ENCODE measurements at places on chromosomes 6 and 20. TPM values are rescaled to one million over a fixed set of nuclear protein-coding genes. Genes with fewer than 3 reads are reported as not detected.
A peak's percentile ranks its signal among the peaks of the same experiment; 100 is the strongest.

GRCh38 chr6:160027931-160028330 lies 59.0 kb downstream of the IGF2R start:
- H3K27ac ChIP-seq: peak overlapping the region; percentile 94
- H3K4me1 ChIP-seq: peaks cover 24% of the 10 kb centered on the region
- no peak for DNase-seq
- H3K27me3 ChIP-seq: no peaks in the 10 kb centered on the region
- no peak overlapping the region for H3K4me3 ChIP-seq

GRCh38 chr20:46350201-46350985 lies 42.1 kb upstream of the CDH22 start:
- H3K4me3 ChIP-seq: no peak overlapping the region
- DNase-seq: no peak
- peaks cover 32% of the 10 kb centered on the region for H3K4me1 ChIP-seq
- peaks cover 14% of the 10 kb centered on the region for H3K36me3 ChIP-seq
- peak overlapping the region; percentile 83 for H3K27ac ChIP-seq

DNA sequence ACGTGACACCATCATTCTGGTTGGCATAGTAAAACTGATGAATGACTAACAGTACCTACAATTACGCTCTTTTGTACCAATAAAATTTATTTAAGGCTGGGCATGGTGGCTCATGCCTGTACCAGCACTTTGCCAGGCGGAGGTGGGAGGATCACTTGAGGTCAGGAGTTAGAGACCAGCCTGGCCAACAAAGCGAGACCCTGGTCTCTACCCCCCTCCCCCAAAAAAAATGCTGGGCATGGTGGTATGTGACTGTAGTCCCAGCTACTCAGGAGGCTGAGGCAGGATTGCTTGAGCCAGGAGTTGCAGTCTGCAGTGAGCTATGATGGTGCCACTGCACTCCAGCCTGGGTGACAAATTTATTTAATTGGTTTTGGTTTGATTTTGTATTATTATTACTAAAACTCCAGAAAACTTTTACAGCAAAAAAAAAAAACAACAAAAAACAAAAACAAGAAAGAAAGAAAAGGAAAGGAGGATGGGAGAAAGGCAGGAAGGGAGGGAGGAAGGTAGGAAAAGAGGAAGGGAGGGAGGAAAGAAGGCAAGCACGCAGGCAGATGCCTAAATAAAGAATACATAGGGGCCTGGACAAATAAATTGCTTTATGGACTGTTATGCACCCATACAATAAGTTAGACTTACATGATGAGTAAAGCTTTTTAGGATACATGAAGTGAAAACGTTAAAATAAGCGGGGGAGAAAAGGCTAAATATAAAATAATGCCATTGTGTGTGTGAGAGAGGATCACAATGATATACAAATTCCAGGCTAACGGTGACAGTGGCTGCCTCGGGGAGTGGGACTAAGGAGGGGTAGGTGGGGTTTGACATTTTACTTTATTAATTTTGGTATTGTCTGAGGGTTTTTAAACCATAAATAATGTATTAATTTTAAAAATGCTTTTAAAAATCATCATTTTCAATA lies 682 bp upstream of the ZSCAN9 start:
- peaks cover 18% of the 10 kb centered on the region for H3K36me3 ChIP-seq
- peaks cover 33% of the 10 kb centered on the region for H3K27me3 ChIP-seq
- no peak for DNase-seq
- peak overlapping the region; percentile 92 for H3K4me3 ChIP-seq
- H3K4me1 ChIP-seq: peaks cover 14% of the 10 kb centered on the region

GRCh38 chr6:41033776-41034175 lies 5.2 kb downstream of the UNC5CL start:
- H3K4me1 ChIP-seq: peaks cover 12% of the 10 kb centered on the region
- no peak overlapping the region for H3K27ac ChIP-seq
- no peak overlapping the region for H3K4me3 ChIP-seq
- H3K36me3 ChIP-seq: no peaks in the 10 kb centered on the region
- peaks cover 1% of the 10 kb centered on the region for H3K27me3 ChIP-seq
- DNase-seq: no peak

- H3K27ac ChIP-seq: no peak overlapping the region
- no peaks in the 10 kb centered on the region for H3K36me3 ChIP-seq
- no peak for DNase-seq
- H3K4me3 ChIP-seq: no peak overlapping the region
- H3K27me3 ChIP-seq: peaks cover 2% of the 10 kb centered on the region
- no peaks in the 10 kb centered on the region for H3K4me1 ChIP-seq
Measured at GRCh38 chr6:157280157-157280556, 43.2 kb downstream of the TMEM242 start.

The CNBD2 gene
- total RNA-seq: 3.5 TPM

DNA sequence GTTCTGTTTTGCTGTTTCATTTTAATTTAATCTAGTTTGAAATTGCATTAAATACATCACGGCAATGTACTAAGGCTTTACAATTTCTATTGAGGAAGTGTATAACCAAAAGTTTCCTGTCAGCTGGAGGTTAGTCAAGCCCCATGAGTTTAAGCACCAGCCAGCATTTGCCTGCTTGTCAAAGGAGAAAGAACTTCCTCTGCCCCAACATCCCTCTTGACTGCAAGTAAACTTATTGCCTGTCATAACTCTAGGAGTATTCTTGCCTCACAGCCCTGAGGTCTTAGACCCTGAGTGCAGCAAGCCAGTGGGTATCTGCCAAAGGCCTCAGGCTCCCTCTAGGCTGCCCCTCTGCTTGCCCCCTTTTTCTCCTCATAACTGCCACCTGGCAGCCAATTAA lies 106.7 kb upstream of the INSM1 start:
- H3K4me1 ChIP-seq: no peaks in the 10 kb centered on the region
- no peak for DNase-seq

The MATN4 gene
- total RNA-seq: not detected

DNA sequence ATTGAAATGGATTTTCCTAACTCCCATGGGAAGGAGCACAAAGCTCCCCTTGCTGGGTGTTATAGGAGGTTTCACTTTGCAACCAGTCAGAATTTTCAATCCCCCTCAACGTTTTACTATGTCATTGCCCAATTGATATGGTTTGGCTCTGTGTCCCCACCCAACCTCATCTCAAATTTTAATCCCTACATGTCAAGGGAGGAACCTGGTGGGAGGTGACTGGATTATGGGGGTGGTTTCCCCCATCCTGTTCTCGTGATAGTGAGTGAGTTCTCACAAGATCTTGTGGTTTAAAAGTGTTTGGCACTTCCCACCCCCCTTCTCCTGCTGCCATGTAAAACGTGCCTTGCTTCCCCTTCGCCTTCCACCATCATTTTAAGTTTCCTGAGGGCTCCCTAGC lies 62.9 kb downstream of the ZMYND8 start:
- no peaks in the 10 kb centered on the region for H3K4me1 ChIP-seq
- H3K4me3 ChIP-seq: no peak overlapping the region
- H3K27ac ChIP-seq: peak overlapping the region; percentile 61
- H3K36me3 ChIP-seq: peaks cover 62% of the 10 kb centered on the region
- no peak for DNase-seq

GRCh38 chr6:36323062-36323461 lies 13.6 kb downstream of the BNIP5 start:
- peaks cover 2% of the 10 kb centered on the region for H3K27me3 ChIP-seq
- DNase-seq: no peak
- H3K4me1 ChIP-seq: peaks cover 2% of the 10 kb centered on the region
- no peak overlapping the region for H3K4me3 ChIP-seq
- H3K27ac ChIP-seq: no peak overlapping the region

The TGM6 gene
- total RNA-seq: not detected

The GTF2H4 gene
- total RNA-seq: 62.2 TPM

DNA sequence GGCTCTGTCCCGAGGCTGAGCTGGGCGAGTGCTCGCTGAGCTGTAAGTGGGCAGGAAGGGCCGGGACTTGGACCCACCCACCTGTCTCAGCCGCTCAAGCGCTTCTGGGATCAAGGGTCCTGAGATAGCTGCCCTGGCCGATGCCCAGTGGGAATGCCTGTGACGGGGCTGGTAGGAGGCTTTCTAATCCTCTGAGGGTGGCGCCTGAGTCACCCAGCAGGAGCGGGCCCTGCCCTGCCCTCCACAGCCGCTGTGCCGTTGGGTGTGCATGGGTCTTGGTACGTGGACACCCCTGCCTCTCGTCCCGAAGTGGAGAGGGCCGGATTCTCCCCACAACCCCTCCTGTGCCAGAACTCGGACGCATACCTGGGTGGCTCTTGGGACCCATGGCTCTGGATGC lies 43.1 kb upstream of the GATA5 start:
- peaks cover 3% of the 10 kb centered on the region for H3K27me3 ChIP-seq
- no peak for DNase-seq
- no peaks in the 10 kb centered on the region for H3K36me3 ChIP-seq
- H3K4me3 ChIP-seq: no peak overlapping the region
- H3K27ac ChIP-seq: no peak overlapping the region
- H3K4me1 ChIP-seq: peaks cover 9% of the 10 kb centered on the region

GRCh38 chr20:20161611-20162010 lies 109.3 kb downstream of the CFAP61 start:
- no peaks in the 10 kb centered on the region for H3K36me3 ChIP-seq
- DNase-seq: no peak
- H3K4me3 ChIP-seq: no peak overlapping the region
- H3K27me3 ChIP-seq: peaks cover 22% of the 10 kb centered on the region
- H3K27ac ChIP-seq: no peak overlapping the region

DNA sequence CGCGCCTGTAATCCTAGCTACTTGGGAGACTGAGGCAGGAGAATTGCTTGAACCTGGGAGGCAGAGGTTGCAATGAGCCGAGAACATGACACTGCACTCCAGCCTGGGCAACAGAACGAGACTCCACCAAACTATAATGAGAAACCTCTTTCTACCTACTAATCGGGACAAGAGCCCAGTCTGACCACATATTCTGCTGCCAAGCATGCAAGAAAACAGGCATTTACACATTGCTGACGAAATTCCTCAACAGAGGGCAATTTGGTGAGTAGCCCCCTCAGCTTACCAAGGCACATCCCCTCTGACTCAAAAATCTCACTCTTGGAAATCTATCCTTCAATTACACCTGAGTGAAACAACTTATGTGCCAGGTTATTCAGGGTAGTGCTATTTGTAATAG lies 81.2 kb downstream of the SLC23A2 start:
- H3K4me1 ChIP-seq: peaks cover 10% of the 10 kb centered on the region
- no peak for DNase-seq
- H3K36me3 ChIP-seq: no peaks in the 10 kb centered on the region
- H3K27me3 ChIP-seq: no peaks in the 10 kb centered on the region
- no peak overlapping the region for H3K27ac ChIP-seq

DNA sequence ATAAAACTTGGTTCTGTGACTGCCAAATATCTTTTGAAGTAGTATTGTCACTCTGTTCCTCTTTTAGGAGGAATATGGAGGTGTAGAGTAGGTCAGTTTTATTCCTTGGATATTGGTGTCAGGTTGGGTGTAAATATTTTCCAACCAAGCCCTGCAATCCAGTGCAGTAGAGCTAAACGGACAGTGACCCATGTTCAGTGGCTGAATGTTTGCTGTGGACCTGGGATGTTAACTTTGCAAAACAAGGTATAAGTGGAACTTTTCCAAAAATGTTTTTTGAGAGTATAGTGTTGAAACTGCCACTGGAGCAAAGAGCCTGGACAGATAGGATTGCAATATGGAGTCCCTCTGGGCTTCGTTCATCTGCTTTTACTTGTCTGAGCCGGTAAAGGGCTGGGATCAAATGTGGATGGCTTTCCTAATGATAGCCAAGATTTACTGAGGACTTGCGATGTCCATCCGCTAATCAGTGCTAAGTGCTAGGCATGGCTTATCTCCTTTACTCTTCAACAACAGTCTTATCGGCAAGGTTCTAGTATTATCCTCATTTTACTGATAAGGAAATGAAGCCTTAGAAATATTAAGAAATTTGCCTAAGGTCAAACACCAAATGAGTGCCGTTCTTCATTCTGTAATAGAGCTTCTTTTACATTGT lies 69.0 kb upstream of the BACH2 start:
- peaks cover 4% of the 10 kb centered on the region for H3K36me3 ChIP-seq
- no peaks in the 10 kb centered on the region for H3K27me3 ChIP-seq
- no peak overlapping the region for H3K4me3 ChIP-seq
- H3K4me1 ChIP-seq: peaks cover 52% of the 10 kb centered on the region

- peak overlapping the region; percentile 70 for H3K27ac ChIP-seq
- peaks cover 19% of the 10 kb centered on the region for H3K36me3 ChIP-seq
- no peak for DNase-seq
- H3K4me1 ChIP-seq: peaks cover 28% of the 10 kb centered on the region
Measured at GRCh38 chr6:108690326-108691049, 129.8 kb downstream of the FOXO3 start.

DNA sequence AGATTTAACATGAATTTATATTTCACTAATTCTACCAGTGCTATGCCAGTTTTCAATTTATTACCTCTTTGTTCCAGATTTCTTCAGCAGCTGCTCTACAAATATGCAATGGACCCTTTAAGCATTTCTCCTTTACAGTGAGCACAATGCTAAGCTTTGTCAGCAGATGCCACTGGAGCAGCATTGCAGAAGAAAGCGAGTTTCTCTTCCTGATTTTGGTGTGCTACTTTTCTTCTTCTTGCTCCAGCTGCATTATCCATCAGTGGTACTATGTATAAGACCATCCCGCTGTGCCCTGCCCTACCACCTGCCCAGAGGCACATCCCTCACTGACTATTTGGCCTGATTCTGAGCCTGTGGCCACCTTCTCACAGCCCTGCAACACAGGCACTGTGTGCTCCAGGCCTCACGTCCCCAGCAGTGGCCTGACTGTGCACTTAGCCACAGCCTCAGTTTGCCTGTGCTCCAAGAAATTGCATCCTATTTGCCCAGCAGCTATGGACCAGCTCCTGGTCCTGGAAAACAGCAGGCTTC lies 84.1 kb downstream of the TNFAIP3 start:
- H3K27me3 ChIP-seq: no peaks in the 10 kb centered on the region
- H3K4me1 ChIP-seq: no peaks in the 10 kb centered on the region
- DNase-seq: no peak
- H3K4me3 ChIP-seq: no peak overlapping the region
- no peak overlapping the region for H3K27ac ChIP-seq

DNA sequence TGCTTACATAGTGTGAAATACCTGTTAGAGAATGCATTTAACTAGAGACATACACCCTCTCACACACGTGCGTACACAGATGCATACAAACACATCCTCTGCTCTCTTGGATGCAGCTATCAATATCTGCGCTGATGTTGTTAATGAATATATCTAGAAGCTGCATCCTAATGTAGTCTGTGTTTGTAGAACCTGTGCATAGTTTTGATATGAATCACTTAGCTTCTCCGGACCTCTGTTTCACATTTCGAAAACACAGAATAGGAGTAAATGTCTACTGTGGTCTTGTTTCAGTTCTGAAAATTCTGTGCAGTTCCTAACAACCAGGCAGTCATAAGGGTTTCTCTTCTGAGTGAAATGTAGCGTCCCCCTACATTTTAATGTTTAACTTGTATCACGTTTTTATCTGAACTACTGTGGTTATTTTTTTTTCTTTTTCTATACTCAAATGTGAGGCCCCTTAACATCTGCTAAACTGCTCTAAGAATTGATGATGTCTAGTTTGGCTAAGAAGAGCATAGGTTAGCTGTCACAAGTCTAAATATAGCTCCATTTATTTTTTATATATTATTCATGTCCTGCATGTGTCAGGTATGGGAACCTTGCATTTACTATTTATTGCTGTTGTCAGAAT lies 254.5 kb downstream of the TMEM242 start:
- no peaks in the 10 kb centered on the region for H3K27me3 ChIP-seq
- DNase-seq: no peak

The RNF144B gene
- 5.4 TPM for total RNA-seq

- peaks cover 54% of the 10 kb centered on the region for H3K36me3 ChIP-seq
- H3K27ac ChIP-seq: no peak overlapping the region
- H3K4me3 ChIP-seq: no peak overlapping the region
Measured at GRCh38 chr20:35490736-35491181, 35.4 kb downstream of the CEP250 start.

The UNC93A gene
- total RNA-seq: not detected
